ENCODE measurements at places on chromosomes 7 and 10.

DNA sequence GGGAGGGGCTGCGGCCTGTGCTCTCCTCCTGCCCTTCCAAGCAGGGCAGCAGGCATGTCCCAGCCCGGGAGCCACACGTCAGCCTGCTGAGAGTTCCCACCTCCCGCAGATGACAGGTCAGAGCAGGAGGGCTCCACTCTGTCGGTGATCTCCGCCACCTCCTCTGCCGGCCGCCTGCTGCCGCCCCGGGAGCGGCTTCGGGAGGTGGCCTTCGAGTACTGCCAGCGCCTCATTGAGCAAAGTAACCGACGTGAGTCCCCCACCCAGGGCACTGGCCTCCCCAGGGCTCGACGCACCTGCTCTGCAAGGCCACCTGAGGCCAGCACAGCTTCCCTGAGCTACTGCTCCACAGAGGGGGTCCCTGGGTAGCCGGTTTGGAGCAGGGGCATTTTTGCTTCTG lies 9.4 kb downstream of the AP5Z1 start:
- no peak for DNase-seq

DNA sequence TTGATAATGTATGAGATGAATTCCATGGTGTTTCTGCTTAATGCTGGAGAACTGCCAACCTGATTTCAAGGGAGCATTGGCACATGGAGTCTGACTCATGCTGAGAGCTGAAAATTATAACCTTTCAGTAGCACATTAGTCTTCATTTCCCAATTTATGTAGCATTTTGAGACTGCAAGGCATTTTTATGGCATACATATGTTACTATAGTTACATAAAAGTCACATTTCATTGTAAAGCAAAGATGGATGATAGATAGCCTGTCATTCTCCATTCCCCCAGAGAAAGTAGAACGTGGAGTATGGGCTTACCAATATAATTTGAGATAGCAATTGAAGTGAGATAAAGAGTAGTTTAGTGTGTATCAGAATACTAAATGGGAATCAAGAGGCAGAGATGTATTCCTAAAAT lies 103.1 kb downstream of the SLC16A9 start:
- DNase-seq: no peak

DNA sequence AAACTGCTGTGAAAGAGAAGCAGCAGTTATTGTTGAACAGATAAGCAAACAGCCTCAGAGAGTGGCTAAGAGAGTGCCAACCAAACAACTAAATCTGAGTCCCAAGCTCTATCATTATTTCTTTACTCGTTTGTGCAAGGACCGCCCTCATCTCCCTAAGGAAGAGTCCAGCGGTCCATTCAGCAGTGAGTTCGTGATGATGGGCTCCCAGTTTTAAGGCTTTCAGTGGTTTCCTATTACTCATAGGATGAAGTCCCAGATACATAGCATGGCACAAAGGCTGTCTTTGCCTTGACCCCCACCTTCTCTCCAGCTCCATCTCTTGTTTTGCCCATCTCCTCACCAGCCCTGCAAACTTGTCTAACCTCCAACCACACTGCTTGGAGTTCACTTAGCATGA lies 24.3 kb upstream of the PDE1C start:
- no peak for DNase-seq

GRCh38 chr10:88763441-88763840 lies 3.6 kb downstream of the LIPN start:
- no peak for DNase-seq

DNA sequence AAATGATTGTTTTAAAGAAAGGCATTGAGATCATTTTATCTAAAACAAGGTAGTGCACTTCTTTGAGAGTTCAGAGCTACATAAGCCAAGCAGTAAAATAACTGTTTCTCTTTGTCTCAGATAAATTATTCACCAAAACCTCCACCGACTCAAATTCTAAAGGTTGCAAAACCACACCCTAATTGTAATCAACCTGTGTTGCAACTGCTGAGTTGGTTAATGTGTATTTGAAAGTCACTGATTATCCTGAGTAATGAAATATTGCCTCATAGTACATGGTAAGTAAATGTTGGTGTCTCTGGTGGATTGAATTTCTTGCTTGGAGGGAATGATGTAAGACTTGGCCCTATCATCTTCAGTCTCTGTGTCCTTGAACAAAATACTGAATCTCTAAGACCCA lies 35.9 kb upstream of the CYP2C9 start:
- DNase-seq: no peak

GRCh38 chr10:3554121-3554522 lies 230.9 kb downstream of the KLF6 start:
- no peak for DNase-seq

GRCh38 chr10:93113042-93113441 lies 39.3 kb downstream of the CYP26A1 start:
- DNase-seq: no peak

GRCh38 chr7:136877990-136878389 lies 9.5 kb downstream of the CHRM2 start:
- DNase-seq: no peak

GRCh38 chr10:79927111-79927828 lies 21.6 kb downstream of the SFTPD start:
- no peak for DNase-seq

DNA sequence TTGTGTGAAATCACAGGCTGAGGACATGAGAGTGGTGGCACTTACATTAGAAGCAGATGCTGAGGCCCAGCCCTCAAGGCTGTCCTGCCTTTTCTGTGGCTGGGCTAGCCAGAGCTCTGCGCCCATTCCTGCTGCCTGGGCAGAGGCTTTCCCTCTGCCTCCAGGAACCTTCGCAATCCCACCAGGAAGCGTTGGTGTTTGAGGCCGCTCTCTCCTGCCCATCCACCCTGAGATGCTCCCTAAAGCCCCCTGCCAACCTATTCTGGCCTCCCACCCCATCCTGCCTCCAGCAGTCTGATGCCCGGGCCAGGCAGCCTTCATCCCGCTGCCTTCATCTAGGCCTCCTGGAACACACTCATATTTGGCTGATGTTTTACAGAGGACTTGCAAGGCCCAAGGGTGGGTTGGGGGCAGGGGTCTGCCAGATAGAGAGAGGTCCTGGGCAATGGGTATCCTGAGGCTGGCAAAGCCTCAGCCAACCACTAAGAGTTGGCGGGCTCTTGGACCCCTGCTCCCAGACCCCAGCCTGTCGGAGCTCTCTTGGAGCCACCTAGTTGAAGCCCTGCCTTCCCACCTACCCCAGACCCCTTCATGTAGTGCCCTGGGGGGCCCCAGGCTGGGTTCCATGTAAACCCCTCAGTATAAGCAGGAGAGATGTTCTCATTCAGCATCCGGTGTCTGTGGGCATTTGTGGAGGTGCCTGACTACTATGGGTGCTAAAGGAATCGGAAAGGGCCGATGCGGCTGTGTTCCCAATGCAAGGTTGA lies 32.7 kb downstream of the LDB3 start:
- DNase-seq: no peak

- peak; percentile 18 for DNase-seq
Observed at GRCh38 chr7:114081606-114082425, 163.0 kb upstream of the PPP1R3A start.
